ENCODE measurements at places on chromosomes 6 and 20.

- no peak for DNase-seq
Measured at GRCh38 chr6:26217714-26218075, 130.5 kb downstream of the HFE start.

GRCh38 chr20:16556301-16556700, 16.9 kb downstream of the KIF16B start:
- DNase-seq: no peak

GRCh38 chr6:35492974-35493284, 4.0 kb downstream of the TEAD3 start:
- DNase-seq: no peak

GRCh38 chr6:95087394-95088097, 489.8 kb upstream of the MANEA start:
- no peak for DNase-seq

DNA sequence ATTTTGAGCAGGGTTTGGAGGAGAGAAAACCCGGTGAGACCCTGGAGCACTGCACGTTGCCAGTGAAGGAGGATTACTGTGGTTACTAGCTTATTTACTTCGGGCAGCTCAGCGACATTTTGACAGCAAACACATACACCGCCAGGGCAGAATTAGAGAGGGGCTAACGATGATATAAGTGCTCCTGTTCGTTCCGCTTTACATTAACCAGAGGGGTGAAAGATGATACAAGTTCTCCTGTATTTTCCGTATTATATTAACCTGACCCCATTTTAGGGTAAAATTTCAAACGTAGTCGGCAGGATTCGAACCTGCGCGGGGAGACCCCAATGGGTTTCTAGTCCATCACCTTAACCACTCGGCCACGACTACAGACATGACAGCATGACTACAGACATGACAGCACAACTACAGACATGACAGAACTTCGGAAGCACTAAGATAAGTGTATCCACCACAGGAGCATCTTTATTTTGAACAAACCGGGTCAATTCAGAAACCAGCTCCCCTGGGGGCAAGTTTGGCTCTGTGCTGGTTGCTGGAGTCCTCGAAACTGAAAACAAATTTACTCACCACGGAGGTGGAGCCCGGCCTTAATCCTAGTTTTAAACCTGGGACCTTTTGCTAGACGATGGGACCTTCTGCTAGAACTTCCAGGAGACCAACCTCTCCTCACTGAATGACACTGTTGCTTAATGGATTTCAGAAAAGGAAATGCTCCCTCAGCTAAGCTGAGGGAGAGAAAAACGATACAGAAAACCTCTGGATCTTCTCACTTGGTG, 80.4 kb upstream of the ZNF184 start:
- no peak for DNase-seq

DNA sequence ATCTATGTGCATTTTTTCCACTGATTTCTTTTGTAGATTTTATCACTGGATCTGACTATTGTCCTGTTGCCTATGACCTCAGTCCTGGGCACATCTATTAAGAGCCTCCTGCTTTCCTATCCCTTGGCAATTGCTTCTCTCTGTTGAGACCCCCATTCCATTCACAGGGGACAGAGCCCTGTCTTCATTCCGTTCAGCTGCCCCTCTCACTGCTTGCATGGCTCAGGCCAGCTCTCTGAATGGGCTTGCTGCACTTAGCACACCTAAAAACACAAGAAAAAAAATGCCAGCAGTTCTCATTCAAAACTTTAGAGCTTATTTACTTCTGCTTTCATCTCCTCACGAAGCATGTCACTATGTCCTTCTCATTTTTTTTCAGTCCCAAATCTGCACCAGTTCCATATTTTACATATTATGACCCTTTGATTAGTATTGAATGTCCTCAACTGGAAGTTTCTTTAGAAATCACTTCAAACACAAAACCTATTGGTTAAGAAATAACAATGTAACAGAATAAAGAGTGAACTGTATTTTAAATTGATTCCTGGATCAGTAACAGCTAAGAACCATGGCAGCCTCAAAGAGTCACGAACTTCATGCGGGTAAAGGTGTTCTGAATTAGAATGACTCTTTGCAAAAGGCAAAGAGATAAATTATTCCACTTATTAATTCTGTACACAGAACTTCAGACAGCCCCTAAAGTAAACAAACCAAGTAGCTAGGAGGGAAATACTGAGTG, 616.5 kb downstream of the C6orf118 start:
- DNase-seq: no peak

GRCh38 chr20:40575851-40576250, 113.2 kb downstream of the MAFB start:
- DNase-seq: no peak

GRCh38 chr6:134951494-134952263, 1.8 kb upstream of the ALDH8A1 start:
- DNase-seq: no peak

DNA sequence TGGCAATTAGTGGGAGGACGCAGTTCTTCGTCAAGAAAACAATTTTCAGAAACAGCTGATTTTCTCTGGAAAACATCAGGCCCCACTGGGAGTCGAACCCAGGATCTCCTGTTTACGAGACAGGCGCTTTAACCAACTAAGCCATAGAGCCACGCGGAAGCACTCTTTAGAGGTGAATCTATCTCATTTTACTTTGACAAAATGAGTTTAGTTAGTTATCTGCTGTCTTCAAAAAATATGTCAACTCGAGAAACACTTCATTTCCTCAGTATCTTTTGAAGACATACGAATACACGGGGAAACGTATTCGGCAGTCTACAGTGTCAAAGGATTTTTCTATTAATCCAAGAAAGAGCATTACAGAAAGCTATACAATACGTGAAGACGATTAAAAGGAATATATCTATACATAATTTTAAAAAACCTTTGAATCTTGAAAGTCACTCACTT, 26.7 kb downstream of the GPX6 start:
- no peak for DNase-seq

GRCh38 chr6:137496368-137496767, 2.2 kb upstream of the OLIG3 start:
- no peak for DNase-seq

- DNase-seq: no peak
Measured at GRCh38 chr6:28664870-28665396, 139.3 kb downstream of the GPX5 start.

DNA sequence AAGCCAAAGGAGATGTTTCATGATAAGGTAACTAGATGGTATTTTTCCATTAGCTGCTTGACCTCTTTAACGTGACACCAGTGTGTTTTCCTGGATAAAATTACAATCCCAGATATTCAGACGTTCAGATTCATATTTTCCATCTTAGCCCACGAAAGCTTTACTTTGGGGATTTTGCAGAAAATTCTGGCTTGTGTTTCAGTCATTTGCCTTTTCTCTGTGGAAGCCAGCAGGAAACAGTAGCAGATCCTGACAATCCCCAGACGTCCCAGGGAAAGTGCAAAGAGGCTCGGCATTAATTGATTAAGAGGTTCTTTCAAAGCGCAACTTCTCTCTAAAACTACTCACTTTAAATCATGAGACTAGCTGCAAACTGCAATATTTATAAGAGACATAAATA, 243.6 kb downstream of the UST start:
- DNase-seq: no peak

DNA sequence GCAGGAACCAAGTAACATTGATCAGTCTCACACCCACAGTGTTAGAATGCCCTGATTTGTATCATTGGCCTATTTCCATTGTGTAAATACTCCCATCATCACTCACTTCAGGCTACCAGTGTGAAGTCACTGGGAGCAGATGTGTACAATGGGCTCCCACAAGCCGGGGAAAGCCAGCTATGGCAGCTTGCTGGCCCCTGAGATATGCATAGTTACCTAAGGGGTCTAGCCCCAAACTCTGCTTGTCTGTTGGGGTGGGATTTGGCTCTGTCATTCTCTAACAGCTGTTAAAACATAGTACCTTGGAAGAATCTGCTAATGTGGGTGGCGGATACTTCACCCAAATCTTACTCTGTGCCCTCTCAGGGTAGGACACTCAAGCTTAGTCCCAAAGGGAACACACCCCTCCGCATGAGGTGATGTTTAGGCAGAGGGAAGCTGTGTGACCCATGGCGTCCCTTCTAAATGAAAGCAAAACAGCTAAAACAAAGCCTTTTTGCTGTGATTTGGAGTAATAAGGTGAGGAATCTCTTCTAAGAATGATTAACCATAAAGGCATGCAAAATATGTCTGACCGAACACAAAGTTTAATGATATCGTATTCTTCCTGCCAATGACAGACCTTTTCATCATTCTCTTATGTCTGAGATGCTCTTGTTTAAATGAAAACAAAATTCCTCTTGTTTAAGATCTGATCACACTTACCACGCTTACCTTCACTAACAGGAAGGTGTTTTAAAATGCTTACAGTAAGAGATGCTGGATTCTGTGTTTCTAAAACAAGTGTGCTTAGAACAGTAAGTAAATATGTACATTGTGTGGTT, 45.9 kb upstream of the PXDC1 start:
- DNase-seq: no peak

- no peak for DNase-seq
Measured at GRCh38 chr20:57244221-57244585, 22.2 kb downstream of the BMP7 start.

- DNase-seq: no peak
Measured at GRCh38 chr6:53359843-53360092, 11.0 kb upstream of the ELOVL5 start.

DNA sequence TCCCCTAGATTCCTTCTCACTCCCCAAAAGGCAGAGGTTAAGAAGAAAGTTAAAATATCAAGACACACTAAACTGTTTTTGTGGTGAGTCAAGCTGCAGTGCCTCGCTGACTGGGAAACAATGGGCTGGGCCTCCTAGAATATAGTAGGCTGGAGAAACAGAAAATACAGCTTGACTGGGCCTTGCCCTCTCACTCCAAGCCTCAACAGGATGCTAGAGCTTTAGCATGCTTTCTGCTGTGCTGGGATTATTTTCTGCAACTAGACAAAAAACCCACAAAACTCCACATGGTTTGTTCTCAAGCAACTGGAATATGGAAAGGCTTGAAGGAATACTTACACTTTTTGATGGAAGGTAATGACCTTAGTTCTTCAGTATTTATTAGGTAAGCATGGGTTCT, 27.9 kb downstream of the FOXO3 start:
- DNase-seq: no peak

- no peak for DNase-seq
Measured at GRCh38 chr6:64243618-64244017, 608.0 kb downstream of the PHF3 start.

GRCh38 chr6:145009711-145010110, 724.6 kb downstream of the UTRN start:
- DNase-seq: no peak

- DNase-seq: no peak
Measured at GRCh38 chr6:113104951-113105350, 752.2 kb upstream of the MARCKS start.

DNA sequence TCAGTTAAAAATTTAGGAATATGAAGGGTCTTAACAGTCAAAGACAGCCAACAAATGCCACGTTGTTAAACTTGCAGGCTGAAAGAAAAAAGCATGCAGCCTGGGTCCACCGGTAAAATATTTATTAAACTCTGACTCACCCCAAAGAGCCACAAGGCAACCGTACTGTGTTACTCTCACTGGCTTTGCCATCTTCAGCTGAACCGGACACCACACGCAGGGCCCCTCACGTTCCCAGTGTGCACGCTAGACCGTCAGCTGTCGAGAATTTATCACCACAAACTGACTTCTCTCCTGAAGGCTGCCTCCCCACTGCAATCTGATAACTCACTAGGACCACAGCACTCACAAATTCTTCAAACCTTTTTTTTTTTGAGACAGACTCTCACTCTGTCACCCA, 30.7 kb downstream of the HUS1B start:
- DNase-seq: no peak

GRCh38 chr6:7805078-7805849, 79.4 kb downstream of the BMP6 start:
- no peak for DNase-seq

GRCh38 chr6:17714879-17715851, 8.4 kb upstream of the NUP153 start:
- no peak for DNase-seq

Data from left forelimb (tissue), 1 donor.